Activated naive CD4-positive, alpha-beta T cell treated with anti-CD3 and anti-CD28 coated beads, Interleukin-2, amount 50 U/mL, for 72 hours (primary cell): ENCODE measurements at places on chromosomes 12 and 14.

- peak; percentile 36 for DNase-seq
Observed at GRCh38 chr12:54215989-54216796, 27.4 kb upstream of the SMUG1 start.

- peak; percentile 31 for DNase-seq
Observed at GRCh38 chr12:10562306-10562933, 51.0 kb downstream of the MAGOHB start.

DNA sequence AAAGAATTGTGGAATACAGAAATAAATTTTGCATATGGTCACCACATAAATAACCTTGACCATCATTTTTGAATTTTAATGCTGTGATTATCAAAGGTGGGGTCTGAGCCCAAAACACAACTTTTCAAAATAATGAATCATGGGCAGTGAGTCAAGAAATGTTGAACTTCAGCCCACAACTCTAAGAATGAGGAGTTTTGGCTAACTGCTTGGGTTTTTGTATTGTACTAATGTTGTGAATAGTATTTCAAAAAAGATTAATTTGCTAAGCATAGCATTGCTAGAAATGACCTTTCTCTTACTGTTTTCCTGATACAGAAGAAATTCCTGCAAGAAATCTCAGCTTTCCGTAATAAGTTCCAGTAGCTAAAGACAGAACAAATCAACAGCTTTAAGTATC is 24.4 kb upstream of the YARS2 start:
- no peak for DNase-seq

DNA sequence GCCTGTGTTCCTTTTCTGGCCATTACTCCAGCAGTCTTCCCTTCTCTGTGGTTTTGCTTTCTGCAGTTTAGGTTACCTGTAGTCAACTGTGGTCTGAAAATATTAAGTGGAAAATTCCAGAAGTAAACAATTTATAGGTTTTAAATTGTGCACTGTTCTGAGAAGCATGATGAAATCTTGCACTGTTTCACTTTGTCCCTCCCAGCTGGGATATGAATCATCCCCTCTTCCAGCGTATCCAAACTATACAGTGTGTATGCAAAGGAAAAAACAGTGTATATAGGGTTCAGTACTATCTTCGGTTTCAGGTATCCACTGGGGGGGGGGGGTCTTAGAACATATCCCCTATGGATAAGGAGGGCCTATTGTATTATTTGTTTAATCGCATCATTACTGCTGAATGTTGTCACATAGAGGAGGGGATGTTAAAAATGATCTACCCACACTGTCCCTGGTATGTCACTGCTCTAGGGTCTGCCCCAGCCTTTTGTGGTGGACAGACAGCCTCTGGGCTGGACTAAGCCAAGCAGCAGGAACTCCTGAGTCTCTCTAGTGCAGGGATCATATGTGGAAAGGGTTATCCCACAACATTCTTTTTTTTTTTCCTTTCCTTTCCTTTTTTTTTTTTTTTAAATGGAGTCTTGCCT is 109.1 kb upstream of the MAX start:
- no peak for DNase-seq

- DNase-seq: no peak
Observed at GRCh38 chr12:103139876-103140275, 182.4 kb downstream of the ASCL1 start.
